ENCODE measurements at places on chromosomes 4 and X. TPM values are rescaled to one million over a fixed set of nuclear protein-coding genes. Genes with fewer than 3 reads are reported as not detected.

DNA sequence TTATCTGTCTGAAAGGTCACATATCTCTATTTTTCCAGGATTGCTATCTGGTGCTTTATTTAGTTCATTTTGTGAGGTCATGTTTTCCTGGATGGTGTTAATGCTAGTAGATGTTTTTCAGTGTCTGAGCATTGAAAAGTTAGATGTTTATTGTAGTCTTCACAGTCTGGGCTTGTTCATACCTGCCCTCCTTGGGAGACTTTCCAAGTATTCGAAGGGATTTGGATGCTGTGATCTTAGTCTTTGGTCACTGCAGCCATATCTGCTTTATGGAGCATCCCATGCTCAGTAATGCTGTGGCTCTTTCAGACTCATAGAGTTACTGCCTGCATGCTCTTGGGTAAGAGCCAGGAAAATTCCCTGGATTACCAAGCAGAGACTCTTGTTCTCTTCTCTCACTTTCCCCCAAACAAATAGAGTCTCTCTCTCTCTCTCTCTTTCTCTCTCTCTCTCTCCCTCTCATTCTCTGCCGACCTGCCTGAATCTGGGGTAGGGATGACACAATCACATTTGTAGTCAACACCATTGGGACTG lies 130.0 kb downstream of the AR start:
- H3K4me1 ChIP-seq: no peaks in the 10 kb centered on the region
- H3K4me3 ChIP-seq: no peak overlapping the region
- no peaks in the 10 kb centered on the region for H3K36me3 ChIP-seq
- H3K27me3 ChIP-seq: no peaks in the 10 kb centered on the region
- DNase-seq: no peak

The ASMT gene
- polyA plus RNA-seq: 0.38 TPM

DNA sequence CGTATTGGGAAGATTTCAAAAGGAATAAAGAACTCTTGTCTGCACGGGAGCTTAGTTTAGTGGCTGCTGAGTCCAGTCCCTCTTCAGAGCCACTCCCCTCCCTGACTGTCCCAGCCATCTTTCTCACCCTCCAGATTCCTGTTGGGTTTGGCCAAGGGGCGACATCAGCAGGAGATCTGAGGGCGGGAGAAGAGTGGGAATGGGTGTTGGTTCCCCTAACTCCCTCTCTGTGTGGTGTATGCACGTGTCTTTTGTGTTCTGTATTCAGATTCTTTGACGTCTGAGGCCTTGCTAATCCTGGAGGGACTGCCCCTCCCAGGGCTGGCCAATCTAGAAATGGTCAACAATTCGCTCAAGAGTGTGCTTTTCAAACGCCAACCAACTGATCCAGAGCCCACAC lies 37.4 kb downstream of the CYTL1 start:
- no peaks in the 10 kb centered on the region for H3K36me3 ChIP-seq
- no peak overlapping the region for H3K27ac ChIP-seq
- no peak overlapping the region for H3K4me3 ChIP-seq
- H3K27me3 ChIP-seq: no peaks in the 10 kb centered on the region

DNA sequence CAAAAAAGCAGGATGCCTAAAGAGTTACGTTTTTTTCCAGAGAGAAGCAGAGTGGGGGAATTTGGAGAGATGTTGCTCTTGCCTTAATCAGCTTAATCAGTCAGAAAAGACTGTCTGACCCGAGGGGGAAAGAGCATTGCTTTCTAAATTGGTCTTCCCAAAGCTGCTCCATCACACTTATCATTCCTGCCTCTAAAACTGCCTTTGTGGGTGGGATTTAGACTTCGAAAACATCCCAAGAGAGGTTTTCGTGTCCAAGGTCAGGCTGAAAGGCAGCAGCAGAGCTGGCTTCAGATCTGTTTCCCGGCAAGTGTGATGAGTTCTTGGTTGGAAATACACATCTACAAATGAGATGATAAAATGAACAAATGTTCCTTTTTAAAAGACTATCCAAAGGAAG lies 155.2 kb downstream of the SH2D1A start:
- DNase-seq: no peak
- no peaks in the 10 kb centered on the region for H3K36me3 ChIP-seq
- H3K27me3 ChIP-seq: no peaks in the 10 kb centered on the region
- H3K4me3 ChIP-seq: no peak overlapping the region
- H3K27ac ChIP-seq: no peak overlapping the region

- no peak for DNase-seq
- H3K27ac ChIP-seq: no peak overlapping the region
Measured at GRCh38 chr4:47071901-47072341, 40.6 kb downstream of the GABRB1 start.

- H3K27ac ChIP-seq: no peak overlapping the region
- H3K4me1 ChIP-seq: peaks cover 4% of the 10 kb centered on the region
Measured at GRCh38 chr4:168485156-168485910, 5.0 kb upstream of the DDX60L start.

GRCh38 chrX:22159071-22159470 lies 113.6 kb upstream of the CBLL2 start:
- no peak overlapping the region for H3K4me3 ChIP-seq
- no peaks in the 10 kb centered on the region for H3K4me1 ChIP-seq
- H3K36me3 ChIP-seq: no peaks in the 10 kb centered on the region
- DNase-seq: no peak

GRCh38 chrX:39171686-39172085 lies 370.4 kb downstream of the MID1IP1 start:
- H3K36me3 ChIP-seq: no peaks in the 10 kb centered on the region
- no peaks in the 10 kb centered on the region for H3K27me3 ChIP-seq
- H3K27ac ChIP-seq: no peak overlapping the region
- DNase-seq: no peak
- peaks cover 6% of the 10 kb centered on the region for H3K4me1 ChIP-seq
- H3K4me3 ChIP-seq: no peak overlapping the region

DNA sequence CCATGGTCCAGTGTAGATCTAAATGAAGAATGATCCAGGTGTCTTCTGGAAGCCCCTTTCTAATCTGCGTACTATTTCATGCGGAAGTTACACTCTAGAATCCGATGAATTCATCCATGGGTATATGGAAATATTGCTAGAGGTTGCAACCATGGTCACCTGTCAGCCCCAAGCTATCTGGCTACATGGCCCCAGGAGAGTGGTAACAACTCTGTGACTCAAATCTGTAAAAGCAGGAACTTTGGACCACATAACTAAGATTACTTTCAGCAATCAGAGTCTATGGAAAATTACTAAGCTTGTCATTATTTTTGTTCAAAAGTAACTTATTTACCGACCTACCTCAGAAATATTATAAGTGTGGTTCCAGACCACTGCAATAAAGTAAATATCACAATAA lies 150.6 kb upstream of the MED14 start:
- no peak overlapping the region for H3K4me3 ChIP-seq
- H3K36me3 ChIP-seq: no peaks in the 10 kb centered on the region
- no peaks in the 10 kb centered on the region for H3K4me1 ChIP-seq
- no peak for DNase-seq
- no peak overlapping the region for H3K27ac ChIP-seq

- no peak overlapping the region for H3K4me3 ChIP-seq
- no peaks in the 10 kb centered on the region for H3K27me3 ChIP-seq
- H3K27ac ChIP-seq: no peak overlapping the region
- H3K4me1 ChIP-seq: no peaks in the 10 kb centered on the region
Measured at GRCh38 chr4:75547647-75548387, 8.0 kb upstream of the ODAPH start.

DNA sequence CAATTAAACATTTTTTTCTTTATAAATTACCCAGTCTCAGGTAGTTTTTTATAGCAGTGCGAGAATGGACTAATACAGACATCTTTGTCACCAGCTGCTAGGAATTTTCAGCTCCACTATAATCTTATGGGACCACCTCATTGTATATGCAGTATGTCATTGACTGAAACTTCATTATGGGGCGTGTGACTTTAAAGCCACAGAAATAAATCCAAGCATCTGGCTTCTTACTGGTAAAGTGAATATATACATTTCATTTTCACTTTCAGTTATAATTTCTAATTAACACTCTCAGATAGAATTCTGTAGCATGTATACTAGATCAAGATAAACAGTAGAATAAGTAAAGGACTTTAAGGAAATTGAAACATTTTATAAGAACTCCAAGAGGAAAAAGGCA lies 21.9 kb downstream of the IL15 start:
- no peak for DNase-seq
- no peaks in the 10 kb centered on the region for H3K36me3 ChIP-seq
- no peak overlapping the region for H3K4me3 ChIP-seq
- H3K27ac ChIP-seq: no peak overlapping the region

GRCh38 chr4:152666946-152667345 lies 12.9 kb downstream of the TMEM154 start:
- H3K27ac ChIP-seq: no peak overlapping the region
- H3K4me3 ChIP-seq: no peak overlapping the region
- no peaks in the 10 kb centered on the region for H3K27me3 ChIP-seq
- no peaks in the 10 kb centered on the region for H3K36me3 ChIP-seq

The MAGEH1 gene
- 11.2 TPM for polyA plus RNA-seq

The KLHL34 gene
- 0.02 TPM for polyA plus RNA-seq

The ELOVL6 gene
- 2.5 TPM for polyA plus RNA-seq
